ENCODE measurements at places on chromosomes 2 and 18. TPM values are rescaled to one million over a fixed set of nuclear protein-coding genes. Genes with fewer than 3 reads are reported as not detected.
A peak's percentile ranks its signal among the peaks of the same experiment; 100 is the strongest.

The PSD4 gene
- total RNA-seq, result 5.1 TPM

The SPR gene
- total RNA-seq, result 6.5 TPM

The PROC gene
- total RNA-seq, result 0.46 TPM

The VWA3B gene
- 0.38 TPM for total RNA-seq

The PPP1R1C gene
- 8.1 TPM for total RNA-seq

The CMPK2 gene
- total RNA-seq, result 2.4 TPM

The MAP3K19 gene
- not detected for total RNA-seq

The EPB41L3 gene
- 37.7 TPM for total RNA-seq

The RGPD6 gene
- 25.1 TPM for total RNA-seq

The CCDC148 gene
- total RNA-seq, result 4.4 TPM

DNA sequence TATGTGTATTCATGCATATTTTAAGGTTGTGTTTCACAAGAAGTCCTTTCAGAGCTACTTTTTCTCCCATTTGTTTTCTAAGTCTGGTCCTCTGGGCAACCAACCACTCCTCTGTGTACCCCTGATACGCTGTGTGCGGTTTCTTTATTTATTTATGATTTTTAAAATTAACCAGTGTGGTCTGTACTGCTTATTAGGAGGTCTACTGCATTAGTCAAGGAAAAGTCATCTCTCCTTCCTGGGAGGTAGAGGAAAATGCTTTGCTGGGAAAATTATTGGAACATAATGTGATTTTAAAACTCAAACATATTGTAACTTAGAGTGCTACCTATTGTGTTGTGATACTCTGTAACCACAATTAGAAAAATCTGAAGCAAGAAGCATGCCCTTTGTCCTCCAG is 1404.3 kb downstream of the SUCLG1 start:
- no peaks in the 10 kb centered on the region for H3K4me1 ChIP-seq
- no peaks in the 10 kb centered on the region for H3K27me3 ChIP-seq
- no peak for DNase-seq

GRCh38 chr18:32349728-32350395 is 120.8 kb downstream of the GAREM1 start:
- no peak for DNase-seq
- no peaks in the 10 kb centered on the region for H3K36me3 ChIP-seq
- H3K4me1 ChIP-seq, result peaks cover 3% of the 10 kb centered on the region
- peak overlapping the region; percentile 56 for H3K27ac ChIP-seq
- H3K4me3 ChIP-seq, result no peak overlapping the region

DNA sequence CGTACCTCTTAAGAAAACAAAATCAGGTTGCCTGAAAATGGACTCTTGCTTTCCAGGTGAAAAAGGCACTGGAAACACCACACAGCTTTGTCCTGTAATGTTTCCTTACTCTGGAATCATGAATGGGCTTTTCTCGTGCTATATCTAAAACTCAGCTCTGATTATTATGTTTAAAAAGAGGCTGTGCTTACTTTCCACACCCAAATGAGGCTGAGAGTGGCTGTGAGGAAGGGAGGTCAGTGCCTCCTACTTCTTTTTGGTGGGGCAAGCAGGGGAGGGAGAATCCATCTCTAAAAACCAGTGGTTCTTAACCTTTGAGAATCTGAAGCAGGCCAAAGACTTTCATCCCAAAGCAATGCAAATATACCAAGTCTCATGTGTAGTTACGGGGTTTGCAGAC is 148.6 kb downstream of the FAM210A start:
- no peak overlapping the region for H3K27ac ChIP-seq
- no peaks in the 10 kb centered on the region for H3K4me1 ChIP-seq
- no peaks in the 10 kb centered on the region for H3K27me3 ChIP-seq

- no peaks in the 10 kb centered on the region for H3K27me3 ChIP-seq
- H3K4me1 ChIP-seq, result peaks cover 6% of the 10 kb centered on the region
- DNase-seq, result no peak
- H3K4me3 ChIP-seq, result no peak overlapping the region
- no peaks in the 10 kb centered on the region for H3K36me3 ChIP-seq
These were observed 401.6 kb upstream of the NRP2 start for GRCh38 chr2:205280596-205281236.

DNA sequence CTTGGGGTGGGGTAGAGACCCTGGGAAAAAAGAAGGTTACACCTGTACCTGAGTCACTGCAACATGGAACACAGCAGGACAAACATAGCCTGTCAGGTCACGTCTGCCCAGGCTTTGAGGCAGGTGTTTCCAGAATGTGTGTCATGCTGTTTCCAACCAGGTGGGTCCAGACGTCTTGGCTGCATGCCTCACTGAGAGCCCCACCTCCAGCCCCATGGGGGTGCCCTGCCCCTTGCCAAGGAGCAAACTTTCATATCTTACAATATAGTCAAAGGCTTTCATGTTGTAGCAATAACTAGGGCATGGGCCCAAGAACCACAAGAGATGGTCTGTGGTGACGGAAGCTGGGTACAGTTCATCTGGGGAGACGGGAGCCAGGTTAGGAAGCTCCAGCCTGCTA is 499.7 kb downstream of the BCL11A start:
- H3K4me3 ChIP-seq, result no peak overlapping the region
- no peaks in the 10 kb centered on the region for H3K27me3 ChIP-seq
- no peaks in the 10 kb centered on the region for H3K36me3 ChIP-seq
- no peak overlapping the region for H3K27ac ChIP-seq
- H3K4me1 ChIP-seq, result no peaks in the 10 kb centered on the region
- no peak for DNase-seq

DNA sequence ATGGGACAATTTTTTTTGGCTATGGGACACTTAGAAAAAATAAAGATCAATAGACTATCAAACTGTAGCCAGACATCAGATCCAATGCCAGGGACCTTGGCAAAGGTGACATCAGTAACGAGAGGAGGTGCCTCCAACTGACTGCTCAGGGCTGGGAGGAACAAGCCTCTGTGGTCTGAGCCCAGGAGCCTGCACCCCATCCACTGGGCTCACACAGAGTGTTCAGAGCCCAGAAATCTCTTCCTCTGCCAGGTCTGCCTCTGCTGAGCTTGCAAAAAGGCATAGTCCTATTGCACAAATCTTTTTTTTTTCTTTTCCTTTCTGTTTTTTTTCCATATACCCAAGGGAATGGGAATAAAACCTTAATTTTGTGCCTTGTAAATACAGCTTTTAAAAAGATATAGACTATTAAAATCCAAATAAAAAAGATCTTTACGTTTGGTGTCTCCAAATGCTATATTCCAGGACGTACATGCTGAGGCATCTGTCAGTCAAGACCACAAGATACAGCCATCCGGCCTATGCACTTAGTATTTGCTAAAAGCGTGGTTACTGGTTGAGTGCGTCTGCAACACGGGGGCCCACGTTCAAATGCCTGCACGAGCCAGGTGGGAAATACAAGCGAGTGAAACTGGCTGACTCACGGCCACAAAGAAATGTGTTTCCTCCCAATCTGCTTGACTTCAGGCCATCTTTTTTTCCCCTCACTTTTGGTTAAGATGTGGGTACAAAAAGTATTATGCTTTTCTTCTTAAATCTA is 7.8 kb upstream of the ARHGAP25 start:
- no peaks in the 10 kb centered on the region for H3K4me1 ChIP-seq
- no peak overlapping the region for H3K27ac ChIP-seq
- DNase-seq, result no peak
- H3K27me3 ChIP-seq, result no peaks in the 10 kb centered on the region
- H3K36me3 ChIP-seq, result no peaks in the 10 kb centered on the region

DNA sequence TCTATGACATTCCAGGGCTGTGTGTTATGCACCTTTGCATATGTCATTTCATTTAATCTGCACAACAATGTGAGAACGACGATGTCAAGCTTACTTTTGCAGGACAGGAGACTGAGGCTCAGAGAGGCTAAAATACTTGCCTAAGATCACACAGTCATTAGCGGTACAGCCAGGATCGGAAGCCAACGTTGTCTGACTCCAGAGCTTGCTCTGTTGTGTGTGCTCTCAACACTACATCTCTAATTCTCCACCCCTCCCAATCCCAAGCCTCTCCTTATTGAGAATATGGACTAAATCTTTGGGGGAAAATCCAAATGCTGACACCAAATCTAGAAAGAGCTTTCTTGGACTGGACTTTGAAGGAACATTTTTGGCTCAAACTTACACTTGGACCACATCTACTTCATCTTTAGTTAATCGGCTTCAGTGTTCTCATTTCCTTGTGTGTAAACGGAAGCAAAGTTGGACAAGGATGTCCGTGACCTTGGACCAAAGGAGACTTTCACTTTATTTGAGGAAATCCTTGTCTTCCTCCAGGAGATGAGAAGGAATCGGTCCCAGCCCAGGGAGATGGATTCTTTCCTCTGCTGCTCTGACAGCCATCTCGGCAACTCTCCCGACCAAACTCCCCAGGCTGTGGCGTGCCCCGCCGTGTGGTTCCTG is 242.4 kb downstream of the LPIN1 start:
- H3K4me1 ChIP-seq, result no peaks in the 10 kb centered on the region
- H3K36me3 ChIP-seq, result no peaks in the 10 kb centered on the region
- no peak overlapping the region for H3K4me3 ChIP-seq
- no peak overlapping the region for H3K27ac ChIP-seq
- no peak for DNase-seq

DNA sequence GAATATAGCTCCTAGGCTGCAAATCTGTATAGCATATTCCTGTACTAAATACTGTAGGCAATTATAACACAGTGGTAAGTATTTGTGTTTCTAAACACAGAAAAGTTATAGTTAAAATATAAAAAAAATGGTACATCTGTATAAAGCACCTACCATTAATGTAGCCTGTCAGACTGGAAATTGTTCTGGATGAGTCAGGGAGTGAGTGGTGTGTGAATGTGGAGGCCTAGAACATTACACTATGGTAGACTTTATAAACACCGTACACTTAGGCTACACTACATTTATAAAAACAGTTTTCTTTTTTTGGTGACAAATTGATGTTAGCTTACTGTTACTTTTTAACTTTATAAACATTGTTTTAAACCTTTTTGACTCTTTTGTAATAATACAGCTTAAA is 226.3 kb downstream of the CCDC85A start:
- no peak overlapping the region for H3K27ac ChIP-seq
- DNase-seq, result no peak
- H3K27me3 ChIP-seq, result no peaks in the 10 kb centered on the region
- no peaks in the 10 kb centered on the region for H3K4me1 ChIP-seq
- no peaks in the 10 kb centered on the region for H3K36me3 ChIP-seq

DNA sequence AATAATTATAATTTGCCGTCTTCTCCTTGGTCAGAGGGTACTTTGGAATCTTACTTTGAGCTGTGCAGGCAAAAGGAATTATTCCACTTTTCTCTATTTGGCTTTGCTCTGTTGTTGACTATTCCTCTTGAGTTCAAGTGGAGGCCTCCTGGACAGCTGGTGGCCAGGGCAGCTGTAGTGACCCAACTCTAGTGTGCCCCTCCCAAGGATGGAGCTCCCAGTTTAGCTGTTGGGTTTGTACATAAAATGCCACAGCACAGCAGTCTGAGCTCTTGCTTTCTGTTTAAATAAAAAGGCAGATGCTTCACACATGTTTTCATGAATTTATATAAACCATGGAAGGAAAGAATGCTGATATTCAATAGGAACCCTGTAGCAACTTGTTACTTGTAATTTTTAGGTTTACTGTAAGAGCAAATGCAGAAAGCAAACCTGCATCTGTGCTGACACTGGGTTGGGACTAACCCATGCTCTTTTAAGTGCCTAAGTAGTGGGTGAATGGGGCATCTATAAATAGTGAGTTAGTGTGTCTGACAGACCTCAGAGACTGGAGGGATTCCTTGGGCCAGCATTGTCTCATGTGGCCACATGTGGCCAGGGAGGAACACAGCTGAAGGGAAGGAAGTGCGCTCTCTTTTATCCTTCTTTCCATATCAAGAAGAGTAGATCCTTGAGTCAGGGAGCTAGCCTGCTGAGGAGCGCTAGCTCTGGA is 121.8 kb downstream of the FHOD3 start:
- no peaks in the 10 kb centered on the region for H3K36me3 ChIP-seq
- no peaks in the 10 kb centered on the region for H3K27me3 ChIP-seq
- no peak overlapping the region for H3K27ac ChIP-seq
- H3K4me3 ChIP-seq, result no peak overlapping the region
- no peaks in the 10 kb centered on the region for H3K4me1 ChIP-seq

GRCh38 chr2:44016282-44016681 is 20.5 kb upstream of the LRPPRC start:
- H3K27ac ChIP-seq, result no peak overlapping the region
- no peak overlapping the region for H3K4me3 ChIP-seq
- DNase-seq, result peak; percentile 92
- no peaks in the 10 kb centered on the region for H3K36me3 ChIP-seq

DNA sequence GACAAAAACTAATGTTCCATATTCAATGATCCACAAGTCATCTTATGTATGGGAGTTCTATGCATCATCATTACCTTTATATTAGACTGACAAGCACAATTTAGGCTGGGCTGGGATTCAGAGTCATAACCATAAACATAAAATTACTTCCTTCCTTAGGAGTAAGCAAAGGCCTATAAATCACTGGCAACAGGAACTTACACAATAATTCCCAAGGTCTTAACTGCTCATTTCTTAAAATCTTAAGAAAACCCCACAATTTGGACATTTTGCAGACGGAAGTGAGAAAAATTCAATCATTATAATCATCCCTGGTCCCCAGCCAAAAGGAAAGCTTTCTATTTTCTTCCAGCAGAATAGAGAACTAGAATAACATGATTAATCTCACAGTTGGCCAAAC is 232.3 kb downstream of the DYM start:
- no peak overlapping the region for H3K27ac ChIP-seq
- DNase-seq, result no peak
- H3K36me3 ChIP-seq, result no peaks in the 10 kb centered on the region

Data from endodermal cell (in vitro differentiated cells).